Cortex of kidney (tissue), 1 donor: ENCODE measurements at places on chromosomes 2 and 18.

- no peak for DNase-seq
Observed at GRCh38 chr2:207525296-207525695, 4.5 kb upstream of the CREB1 start.

GRCh38 chr2:56224316-56224715, 40.5 kb downstream of the CCDC85A start:
- DNase-seq = no peak

- DNase-seq = no peak
Observed at GRCh38 chr18:47745227-47745626, 185.2 kb downstream of the SMAD2 start.

- no peak for DNase-seq
Observed at GRCh38 chr2:11822746-11823451, 76.5 kb downstream of the LPIN1 start.

- no peak for DNase-seq
Observed at GRCh38 chr18:60966876-60967275, 366.4 kb upstream of the CDH20 start.

GRCh38 chr2:58540681-58541080, 299.6 kb upstream of the FANCL start:
- DNase-seq = no peak

GRCh38 chr2:55923091-55923981, at the start of gene EFEMP1:
EFEMP1 (minus strand) TSS chr2:55923782; CDS start chr2:55922440, 1,342 bp downstream.
- DNase-seq = no peak

DNA sequence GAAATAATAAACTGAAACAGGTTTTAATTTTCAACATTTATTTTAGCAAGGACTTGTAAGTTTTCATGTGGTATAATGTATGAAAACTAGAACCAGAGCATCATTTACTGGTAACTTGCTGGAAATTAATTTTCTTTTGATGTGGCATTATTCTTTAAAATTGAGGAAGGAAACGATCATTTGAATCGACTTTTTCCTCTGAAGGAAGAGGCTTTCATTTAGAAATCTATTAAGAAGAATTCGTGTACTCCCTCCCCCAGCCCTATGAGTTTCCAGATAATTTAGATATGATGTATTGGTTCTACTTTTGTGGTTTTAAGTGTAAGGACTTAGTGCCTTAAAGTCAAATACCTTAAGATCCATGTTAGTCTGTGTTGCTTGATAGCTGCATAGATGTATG, 2.5 kb downstream of the BABAM2 start:
- no peak for DNase-seq

DNA sequence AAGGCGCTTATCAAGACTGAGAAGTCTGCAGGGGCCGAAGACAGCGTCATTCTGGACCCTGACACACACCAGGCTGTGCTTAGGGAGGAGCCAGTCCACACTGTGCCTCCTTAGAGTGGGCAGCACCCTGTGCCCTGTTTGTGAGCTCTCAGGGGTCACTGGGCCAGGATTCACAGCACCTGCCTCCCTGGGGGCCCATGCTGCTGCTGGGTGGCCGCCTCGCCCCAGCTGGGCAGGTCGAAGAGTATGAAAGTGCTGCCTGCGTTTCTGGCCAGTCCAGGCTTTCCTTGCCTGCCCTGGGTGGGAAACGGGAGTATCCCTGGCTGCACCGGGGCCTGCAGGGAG, 15.4 kb upstream of the GPR55 start:
- DNase-seq = no peak

- DNase-seq = no peak
Observed at GRCh38 chr18:74876630-74877243, 279.1 kb downstream of the ZNF407 start.

DNA sequence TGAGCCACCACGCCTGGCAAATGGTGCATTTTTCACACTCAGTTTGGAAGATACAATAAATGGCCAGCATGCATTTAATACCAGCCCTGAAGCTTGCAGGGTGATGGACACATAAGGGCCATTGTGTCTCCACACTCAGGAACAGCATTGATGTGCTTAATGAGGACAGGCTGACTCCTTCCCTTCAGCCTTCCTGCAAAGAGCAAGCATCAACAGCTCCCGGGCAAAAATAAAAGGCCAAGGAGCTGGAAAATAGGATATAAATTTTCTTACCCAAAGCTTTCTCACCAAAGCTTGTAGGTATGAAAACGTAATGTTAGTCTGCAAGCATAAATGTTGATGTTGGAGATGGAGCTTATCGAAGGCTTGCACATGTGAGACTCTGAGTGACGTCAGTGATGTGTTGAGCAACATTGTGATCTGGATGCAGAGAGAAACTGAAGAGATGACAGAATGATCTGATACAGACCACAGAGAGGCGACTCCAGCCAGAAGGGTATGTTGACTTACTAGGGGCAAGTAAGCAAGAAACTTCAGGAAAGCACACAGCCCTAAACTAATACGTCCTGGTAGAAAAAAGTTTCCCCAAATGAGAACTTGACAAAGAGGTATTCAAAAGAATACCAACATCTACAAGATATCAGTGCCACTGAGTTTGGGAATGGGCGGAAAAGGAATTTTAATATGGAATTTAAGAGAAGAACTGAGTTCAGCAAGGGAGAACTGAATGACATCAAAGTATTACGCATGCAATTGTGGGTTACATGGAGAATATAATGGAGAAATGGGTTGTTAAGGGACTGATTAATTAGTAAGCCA, 256.5 kb downstream of the TGIF1 start:
- DNase-seq = no peak

DNA sequence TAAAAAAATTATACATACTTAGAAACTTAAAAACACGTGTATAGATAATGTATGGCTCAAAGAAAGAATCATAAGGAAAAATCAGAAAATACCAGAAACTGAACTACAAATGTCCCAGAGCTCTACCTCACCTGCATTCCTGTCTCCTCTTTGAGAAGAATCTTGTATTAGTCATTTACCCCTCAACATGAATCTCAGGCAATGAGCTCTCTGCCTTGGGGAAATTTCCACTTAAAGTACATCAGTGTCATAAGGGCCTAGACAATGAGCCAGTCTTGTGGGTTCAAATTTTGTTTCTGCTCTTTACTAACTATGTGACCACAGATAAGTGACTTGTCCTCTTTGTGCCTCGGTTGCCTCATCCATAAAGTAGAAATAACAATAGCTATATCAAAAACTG, 40.1 kb downstream of the SCG2 start:
- DNase-seq = no peak

DNA sequence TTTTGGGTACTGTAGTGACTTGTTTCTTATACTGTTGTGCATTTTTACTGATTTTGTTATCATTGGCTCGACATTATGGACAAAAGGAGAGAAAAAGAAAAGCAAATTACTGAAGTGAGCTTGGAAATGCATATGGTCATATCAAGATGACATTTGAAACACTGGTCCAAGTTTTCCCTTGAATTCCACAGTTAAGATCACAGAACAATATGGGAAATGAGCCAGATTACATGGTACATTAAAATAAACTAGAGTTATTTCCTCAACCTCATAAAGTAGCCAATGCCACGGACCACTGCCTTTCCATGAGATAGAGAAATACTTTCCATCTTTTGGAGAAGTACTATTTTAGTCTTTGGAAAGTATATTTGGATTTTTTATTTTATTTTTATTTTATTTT, 62.0 kb upstream of the SGPP2 start:
- DNase-seq = no peak

- no peak for DNase-seq
Observed at GRCh38 chr2:84889332-84889731, 8.4 kb upstream of the TRABD2A start.

GRCh38 chr2:126703311-126703710, 47.4 kb downstream of the GYPC start:
- no peak for DNase-seq

- no peak for DNase-seq
Observed at GRCh38 chr2:11356764-11357163, 12.3 kb upstream of the ROCK2 start.

- no peak for DNase-seq
Observed at GRCh38 chr2:25497918-25498407, 156.2 kb upstream of the DNMT3A start.
